ENCODE measurements at places on chromosomes 3 and 15.
A peak's percentile ranks its signal among the peaks of the same experiment; 100 is the strongest.

DNA sequence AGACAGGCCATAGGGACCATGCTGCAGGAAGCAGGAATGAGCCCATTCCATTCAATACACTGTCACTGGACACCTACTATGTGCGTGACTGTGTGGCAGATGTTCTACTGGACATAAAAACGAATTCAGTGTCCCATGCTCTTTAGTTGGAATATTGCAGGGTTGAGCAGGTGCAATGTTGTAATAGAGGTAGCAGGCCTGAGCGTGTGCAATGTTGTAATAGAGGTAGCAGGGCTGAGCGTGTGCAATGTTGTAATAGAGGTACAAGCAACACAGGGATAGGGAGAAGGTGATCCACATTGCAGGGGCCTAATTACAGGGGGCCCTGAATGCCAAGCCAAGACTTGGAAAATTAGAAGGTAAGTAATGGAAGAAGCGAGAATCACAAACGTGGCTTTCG lies 261.4 kb upstream of the HES1 start:
- no peak for DNase-seq

DNA sequence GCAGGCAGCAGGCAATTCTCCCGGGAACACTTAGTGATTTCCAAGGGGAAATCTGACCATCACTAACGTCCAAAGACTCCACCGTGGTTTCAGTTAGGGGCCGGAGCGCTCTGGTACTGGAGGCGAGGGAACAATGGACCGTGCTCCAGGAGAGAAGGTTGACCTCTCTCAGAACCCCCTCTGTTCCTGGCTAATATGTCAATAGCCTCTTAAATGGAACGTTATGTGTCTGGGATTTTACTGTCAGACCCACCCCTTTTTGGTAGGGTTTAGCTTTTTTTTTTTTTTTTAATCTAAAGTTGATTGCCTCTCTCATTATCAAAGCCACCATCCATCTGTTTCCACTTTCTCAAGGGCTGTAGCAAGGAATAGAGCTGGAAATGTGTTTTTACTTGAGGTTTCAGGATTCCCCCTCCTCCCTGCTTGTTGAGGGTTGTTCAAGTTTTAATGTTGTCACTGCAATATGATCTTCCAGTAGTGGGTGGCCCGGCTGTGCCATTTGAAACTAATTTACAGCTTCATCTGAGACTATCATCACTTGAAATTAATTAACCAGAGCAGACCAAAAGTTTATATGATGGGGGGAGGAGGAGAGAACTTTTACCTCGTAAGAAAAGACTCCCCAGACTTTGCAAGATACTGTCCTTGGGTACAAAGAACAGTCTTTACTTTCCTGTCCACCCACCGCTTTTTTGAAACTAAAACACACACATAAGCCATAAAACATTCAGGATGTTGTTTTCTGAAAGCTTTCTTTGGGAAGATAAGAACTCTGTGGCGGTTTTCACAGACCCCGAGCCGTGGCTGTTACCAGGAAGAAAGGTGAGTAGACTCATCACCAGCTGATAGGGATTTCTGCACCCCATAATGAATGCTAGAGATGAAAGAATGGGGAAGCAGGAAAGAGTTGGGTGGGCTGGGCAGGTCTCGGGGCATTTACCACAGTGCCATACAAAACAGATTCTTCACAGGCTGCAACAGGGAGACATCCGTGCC lies 187.8 kb downstream of the UACA start:
- DNase-seq, result no peak

- no peak for DNase-seq
Measured at GRCh38 chr3:160260587-160261270, 35.5 kb downstream of the C3orf80 start.

GRCh38 chr3:43153216-43154083 lies 47.6 kb upstream of the POMGNT2 start:
- DNase-seq, result peak; percentile 63

- no peak for DNase-seq
Measured at GRCh38 chr3:103025880-103026279, 591.1 kb downstream of the ZPLD1 start.

- DNase-seq, result no peak
Measured at GRCh38 chr15:78102741-78103140, 10.4 kb downstream of the SH2D7 start.

- DNase-seq, result no peak
Measured at GRCh38 chr15:92333709-92334108, 60.0 kb upstream of the ST8SIA2 start.

DNA sequence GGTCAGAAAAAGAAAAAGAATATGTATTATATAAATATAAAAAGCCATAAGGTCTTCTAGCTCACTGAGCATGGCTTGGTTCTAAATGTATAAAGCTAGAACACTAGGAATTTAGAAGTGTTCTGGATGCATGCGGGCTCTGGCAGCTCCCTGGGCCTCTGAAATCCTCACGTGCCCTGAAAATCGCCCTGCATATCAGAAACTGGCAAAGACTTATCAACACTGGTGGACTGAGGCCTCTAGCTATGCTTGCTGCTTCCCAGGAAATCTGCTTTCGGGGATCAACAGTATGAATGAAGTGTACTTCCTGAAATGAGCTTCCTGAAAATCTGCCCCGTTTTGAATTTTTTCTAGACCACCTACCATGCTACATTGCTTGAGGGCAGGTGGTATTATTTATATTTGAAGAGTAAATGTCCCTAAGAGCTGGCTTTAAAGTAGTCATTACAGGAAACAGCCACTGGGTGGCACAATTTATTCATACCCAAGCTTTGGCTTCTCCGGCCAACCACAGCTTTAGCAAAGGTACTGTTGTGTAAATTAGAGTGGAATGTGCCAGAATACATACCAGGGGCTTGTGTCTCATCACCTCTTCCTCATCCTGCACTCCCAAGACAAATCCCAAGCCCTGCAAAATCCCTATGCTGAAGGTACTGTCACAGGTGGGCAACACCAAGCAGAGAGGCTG lies 17.7 kb downstream of the CRTAP start:
- DNase-seq, result peak; percentile 80

GRCh38 chr15:90201130-90201943 lies at the start of gene SEMA4B:
Gene SEMA4B (plus strand): TSS chr15:90201330. CDS start chr15:90201579, 249 bp downstream.
- peak; percentile 77 for DNase-seq

DNA sequence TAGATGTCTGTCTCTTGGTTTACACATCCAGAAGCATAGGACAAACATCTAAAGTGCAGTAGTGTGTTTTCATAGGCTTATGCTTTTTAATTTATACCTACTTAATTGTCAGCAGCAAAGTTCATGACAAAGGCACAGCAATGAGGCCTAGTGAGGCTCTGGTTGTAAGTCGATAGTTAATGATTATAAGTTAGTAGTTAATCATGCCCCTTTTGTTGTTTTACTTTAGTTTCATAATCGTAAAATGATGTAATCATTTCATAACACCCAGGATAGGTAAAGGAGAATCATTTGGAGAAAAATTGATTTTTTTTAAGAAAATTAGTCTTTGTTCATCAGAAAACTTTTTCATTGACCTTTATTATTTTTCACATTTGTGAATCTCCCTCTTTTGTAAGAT lies 351.9 kb downstream of the LSAMP start:
- no peak for DNase-seq

GRCh38 chr3:187743195-187744141 lies 1.8 kb downstream of the BCL6 start:
- DNase-seq, result peak; percentile 48

- no peak for DNase-seq
Measured at GRCh38 chr3:191111722-191112121, 87.3 kb upstream of the OSTN start.

DNA sequence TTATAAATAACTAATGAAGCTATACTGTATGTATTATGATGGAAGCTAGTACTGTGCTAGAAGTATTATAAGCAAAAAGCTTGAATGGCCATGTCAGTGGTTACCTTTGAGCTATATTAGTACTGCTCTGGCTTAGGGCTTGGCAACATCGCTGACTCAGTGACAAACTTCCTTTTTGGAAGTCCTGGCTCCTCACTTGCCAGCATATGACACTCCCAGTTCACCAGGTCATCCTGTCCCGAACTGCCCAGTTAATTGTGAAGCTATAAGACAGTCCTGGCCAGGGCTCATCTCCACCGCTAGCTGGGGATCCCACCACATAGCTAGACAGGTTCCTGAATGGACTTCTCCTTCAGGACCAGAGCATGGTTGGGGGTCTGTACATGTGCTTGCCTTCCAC lies 31.9 kb downstream of the RAB8B start:
- no peak for DNase-seq

GRCh38 chr3:193780810-193781478 lies 187.9 kb downstream of the OPA1 start:
- peak; percentile 75 for DNase-seq

DNA sequence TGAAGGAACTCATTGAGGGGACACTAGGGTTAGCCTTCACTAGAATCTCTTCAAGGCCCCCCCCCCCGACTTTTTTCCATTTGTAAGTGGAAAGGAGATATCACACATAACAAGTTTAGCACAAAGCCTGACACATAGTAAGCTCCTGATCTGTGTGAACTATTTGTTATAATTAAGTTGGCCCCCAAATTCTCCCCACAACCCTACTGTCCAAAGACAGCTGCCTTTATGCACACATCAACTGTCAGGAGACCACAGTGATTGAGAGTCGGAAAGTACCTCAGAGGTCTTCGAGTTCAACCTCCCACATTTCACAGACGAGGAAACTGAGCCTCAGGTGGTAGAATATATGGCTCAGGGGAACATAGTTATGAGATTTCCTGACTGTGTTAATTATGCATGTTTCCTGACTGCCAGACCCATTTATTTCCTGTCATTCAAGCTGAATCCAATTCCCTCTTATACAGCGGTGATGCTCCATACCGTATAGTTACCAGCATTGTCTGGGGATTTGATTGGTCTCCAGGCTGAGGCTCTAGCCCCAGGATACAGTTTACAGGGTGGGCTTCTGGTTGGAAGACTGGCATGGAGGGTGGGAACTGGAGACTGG lies 227.4 kb upstream of the CMC1 start:
- no peak for DNase-seq

DNA sequence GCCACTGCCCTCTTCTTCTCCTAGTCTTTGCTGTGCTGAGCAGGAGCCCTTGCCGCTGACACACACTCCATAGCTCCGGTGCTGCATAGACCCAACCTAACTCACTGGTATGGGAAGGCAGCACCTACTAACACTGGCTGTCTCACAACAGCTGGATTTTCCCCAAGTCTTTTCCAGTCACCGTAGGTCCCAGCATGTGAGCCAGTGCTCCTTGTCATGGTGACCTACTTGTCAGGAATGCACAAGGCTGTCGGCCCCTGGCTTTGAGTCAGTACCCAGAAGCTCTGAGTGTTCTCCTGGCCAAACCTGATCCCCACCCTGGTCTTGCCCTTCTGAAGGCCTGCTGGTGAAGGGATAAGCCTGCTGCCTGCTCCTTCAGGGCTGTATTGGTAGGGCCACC lies 25.7 kb downstream of the AMOTL2 start:
- no peak for DNase-seq

DNA sequence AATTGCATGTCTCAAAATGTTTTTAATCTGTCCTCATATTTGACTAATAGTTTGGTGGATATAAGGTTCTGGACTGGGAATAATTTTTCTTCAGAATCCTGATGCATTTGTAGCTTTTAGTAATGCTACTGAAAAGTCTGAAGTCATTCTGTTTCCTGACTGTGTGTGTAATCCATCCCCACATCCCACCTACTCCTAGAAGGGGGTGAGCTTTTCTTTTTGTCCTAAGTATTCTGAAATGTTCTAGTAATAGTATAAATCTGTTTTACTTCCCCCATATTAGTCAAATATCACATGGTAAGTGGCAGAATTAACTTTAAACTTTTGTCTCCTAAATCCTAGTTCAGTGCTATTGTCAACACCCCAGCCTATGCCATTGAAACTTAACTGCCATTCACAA lies 162.8 kb downstream of the GREM1 start:
- no peak for DNase-seq

- no peak for DNase-seq
Measured at GRCh38 chr3:48894516-48894915, 4.2 kb downstream of the SLC25A20 start.

DNA sequence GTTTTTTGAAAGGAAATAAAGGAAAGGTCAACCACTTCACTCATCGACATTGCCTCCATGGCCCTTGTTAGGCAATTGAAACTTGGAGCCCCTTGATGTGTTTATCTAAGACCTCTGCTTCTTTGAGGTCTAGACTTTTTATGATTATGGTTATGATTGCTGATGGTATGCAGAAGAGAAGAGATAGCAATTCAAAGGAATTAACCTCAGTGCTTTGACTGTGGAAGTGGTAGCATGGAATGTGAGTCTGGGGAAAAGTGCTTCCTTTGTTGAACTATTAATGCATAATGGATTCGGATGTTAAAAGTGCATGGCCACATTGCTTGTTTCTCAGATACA lies 46.1 kb downstream of the FNDC3B start:
- no peak for DNase-seq

- DNase-seq, result no peak
Measured at GRCh38 chr15:94080416-94080815, 150.9 kb upstream of the MCTP2 start.

- DNase-seq, result no peak
Measured at GRCh38 chr3:62712746-62713145, 162.5 kb downstream of the CADPS start.

DNA sequence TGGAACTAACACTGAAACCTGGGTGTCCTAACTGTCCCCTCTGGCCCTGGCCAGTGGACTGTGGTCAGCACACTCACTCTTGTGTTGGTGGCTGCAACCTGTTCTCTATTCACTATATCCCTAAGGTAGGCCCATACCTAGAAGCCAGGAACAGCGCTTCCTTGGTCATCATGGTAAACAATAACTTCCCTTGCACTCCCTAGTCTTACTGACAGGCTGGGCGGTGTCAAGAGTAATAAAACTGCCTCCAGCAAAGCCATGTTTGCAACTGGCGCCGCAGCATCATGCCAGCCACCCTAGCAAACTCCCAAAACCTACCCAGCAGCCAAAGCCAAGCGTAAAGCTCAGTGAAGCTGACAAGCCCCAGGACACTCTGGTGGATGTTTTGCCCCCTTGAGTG lies 63.1 kb upstream of the TSEN2 start:
- DNase-seq, result no peak

DNA sequence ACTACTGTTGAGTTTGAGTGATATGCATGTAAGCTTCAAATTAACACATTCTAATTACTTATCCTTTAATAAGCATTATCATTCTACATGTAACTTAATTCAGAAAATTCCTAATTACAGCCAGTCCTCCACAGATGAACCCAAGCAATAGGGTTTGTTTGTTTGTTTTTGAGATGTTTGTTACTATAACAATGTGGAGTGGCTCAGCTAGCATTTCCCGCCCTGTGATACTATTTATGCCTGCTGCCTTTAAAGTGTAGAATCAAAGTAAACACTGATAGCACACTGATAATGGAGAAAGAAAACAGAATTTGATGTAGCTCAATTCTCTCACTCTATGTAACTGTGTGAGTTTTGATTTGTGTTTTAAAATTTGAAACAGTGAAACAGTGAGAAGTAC lies 105.1 kb upstream of the IGF1R start:
- no peak for DNase-seq

GRCh38 chr3:115279939-115280338 lies 132.9 kb upstream of the ZBTB20 start:
- no peak for DNase-seq

All from Ammon's horn (tissue), 1 donor.